ENCODE measurements at places on chromosomes 7 and 10.

GRCh38 chr7:18262058-18262457 is 233.5 kb upstream of the HDAC9 start:
- no peak for DNase-seq

DNA sequence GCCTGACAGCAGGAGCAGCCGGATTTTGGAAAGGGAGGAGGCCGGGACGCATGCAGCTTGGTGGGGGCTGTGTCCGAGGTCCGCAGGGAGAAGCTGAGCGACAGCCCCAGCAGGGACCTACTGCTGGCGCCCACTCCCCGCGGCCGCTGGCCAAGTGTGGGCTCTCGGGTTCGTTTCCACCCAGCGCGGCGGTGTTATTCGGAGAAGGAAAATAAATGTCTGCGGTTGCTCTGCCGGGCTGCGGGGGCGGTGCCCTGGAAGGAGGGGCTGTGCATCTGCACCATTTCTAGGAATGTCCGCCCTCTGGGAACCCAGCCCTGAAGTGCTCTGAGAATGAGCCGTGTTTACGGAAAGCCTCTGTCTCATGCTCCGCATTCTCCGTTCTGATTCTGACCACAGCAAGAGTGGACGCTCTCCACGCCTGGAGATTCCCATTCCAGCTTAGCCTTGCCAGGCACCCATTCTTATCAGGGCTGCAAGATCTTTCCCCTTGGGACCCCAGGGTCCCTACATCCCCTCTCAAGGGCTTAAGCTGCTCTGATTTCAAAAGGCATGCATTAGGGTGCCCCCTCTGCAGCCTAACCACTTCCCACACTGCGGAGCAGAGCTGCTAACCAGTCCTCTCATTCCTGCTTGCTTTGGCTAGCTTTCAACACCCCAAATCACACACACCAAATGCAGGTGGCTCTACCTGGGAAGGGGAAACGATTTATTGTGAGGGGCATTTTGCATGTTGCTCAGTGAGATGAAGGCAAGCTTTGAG is 256.6 kb upstream of the GLI3 start:
- no peak for DNase-seq

- DNase-seq = no peak
Measured at GRCh38 chr7:90828601-90829000, 232.5 kb downstream of the CDK14 start.

- no peak for DNase-seq
Measured at GRCh38 chr10:20694296-20694695, 202.8 kb downstream of the NEBL start.

- DNase-seq = no peak
Measured at GRCh38 chr10:102802920-102803534, 34.2 kb downstream of the CYP17A1 start.

DNA sequence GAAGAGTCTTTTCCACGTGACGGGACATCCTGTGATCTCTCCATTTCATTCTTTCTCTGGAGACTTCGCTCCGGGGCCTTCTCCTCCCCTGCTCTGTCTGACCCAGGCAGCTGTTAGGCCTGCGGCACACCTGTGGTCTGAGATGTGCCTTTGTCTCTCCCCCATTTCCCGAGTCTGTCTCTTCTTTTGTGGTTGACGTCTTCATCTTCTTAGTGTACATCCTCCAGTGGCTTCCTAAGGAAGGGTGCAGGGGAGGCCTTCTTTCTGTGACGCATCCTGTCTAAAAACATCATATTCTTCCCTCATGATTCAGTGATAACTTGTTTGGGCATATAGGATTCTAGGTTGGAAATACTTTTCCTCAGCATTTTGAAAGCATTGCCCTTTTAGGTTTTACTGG is 17.2 kb upstream of the ATP6V0E2 start:
- no peak for DNase-seq

DNA sequence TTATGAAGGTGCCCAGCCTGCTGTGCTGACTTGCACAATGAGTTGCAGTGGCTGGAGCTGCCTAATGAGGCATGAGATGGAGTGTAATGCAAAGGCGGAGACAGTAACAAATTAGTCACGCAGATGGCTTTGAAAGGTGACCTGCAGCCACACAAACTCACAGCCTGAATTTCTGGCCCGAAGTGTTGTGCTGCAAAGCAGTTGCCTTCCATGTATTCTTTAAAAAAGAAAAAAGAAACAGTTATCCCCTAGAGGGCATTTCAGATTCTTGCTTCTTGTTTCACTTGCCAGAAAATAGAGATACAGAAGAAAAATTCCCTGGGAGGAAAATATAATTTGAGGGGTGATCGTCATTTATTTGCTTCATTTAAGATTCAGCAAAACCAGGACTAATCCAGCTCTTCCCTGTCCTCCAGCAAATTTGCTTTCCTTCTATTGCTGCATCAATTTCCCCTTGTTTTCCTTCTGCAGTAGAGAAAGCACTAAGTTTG is 239.9 kb downstream of the ADRA2A start:
- no peak for DNase-seq

- no peak for DNase-seq
Measured at GRCh38 chr7:69418869-69419670, 179.2 kb upstream of the AUTS2 start.

DNA sequence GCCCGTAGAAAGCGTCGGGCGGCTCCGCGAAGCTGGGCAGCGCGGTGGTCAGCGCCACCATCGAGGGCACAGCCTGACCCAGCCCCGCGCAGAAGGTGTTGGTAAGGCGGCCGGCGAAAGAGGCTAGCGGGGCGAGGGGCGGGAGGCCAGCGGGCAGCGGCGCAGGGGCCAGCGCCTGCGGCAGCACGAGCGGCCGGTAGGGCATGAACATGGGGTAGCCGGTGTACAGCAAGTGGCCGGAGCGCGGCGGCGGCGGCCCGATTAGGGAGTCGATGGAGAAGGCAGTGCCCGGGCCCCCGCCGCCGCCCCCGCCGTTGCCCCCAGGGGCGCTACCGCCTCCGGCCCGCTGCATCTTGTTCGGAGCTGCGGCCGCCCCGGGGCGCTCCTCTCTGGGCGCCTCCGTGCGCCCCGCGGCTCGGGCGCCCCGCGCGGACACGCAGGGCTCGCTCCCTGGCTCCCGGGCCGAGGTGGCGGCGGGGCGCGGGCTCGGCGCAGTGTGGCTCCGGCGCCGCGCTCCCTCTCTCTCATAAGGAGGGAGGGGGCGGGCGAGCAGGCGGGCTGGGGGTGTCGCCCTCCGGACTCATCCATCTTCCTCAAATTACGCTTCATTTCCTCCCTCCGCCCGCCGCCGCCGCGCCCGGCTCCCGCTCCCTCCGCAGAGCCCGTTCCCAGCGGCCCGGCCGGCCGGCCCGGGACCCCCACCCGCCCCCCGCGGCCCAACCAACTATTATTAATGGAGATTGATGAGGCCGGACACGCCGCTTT is at the start of gene GBX1:
Gene GBX1 (minus strand): TSS at position 498 of the 765 bp plus-strand sequence. CDS start 146 bp downstream, at position 352.
- no peak for DNase-seq

DNA sequence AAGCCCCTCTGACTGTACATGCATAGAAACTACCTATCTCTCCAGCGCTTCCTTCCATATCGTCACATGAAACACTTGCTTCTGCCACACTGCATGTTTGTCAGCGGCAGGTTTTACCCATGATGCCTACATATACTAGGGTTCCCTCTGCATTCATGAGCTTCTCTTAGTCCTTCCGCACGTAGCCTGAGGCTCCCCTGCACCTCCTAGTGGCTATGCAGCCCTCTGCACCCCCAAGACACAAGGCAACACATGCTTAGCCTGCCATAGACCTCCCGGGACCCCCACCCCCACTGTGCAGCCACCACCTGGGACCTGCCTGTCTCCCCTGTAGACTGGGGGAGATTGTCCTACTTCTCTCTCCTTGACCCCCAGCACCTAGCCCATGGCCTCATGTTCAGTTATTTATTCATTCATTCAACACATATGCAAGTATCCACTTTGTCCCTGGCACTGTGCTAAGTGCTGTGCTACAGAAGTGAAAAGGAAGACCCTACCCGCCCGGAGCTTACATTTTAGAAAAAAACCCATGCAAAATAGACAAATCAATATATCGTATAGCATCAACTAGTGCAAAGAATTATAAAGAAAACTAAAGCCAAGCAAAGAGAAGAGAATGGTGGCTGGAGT is 23.5 kb downstream of the TMEM273 start:
- DNase-seq = peak; percentile 61

DNA sequence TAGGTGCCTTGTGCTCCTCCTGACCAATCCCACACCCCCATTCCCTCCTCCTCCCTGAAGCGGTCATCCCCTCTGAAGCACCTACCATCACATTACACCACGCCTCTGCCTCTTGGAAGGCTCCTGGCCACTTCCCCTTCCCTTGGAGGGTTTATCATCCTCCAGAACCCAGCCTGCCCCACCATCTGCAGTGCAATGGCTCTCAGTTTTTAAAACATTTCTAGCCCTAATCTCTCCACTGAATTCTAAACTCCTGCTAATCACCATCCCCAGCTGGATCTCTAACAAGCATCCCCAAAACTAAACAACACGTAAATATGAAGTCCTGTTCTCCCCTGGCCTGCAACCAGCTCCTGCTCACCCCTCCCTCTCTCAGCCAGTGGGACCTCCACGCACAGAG is 70.6 kb downstream of the PIP4K2A start:
- no peak for DNase-seq

GRCh38 chr7:70736715-70737460 is 395.1 kb upstream of the GALNT17 start:
- no peak for DNase-seq

DNA sequence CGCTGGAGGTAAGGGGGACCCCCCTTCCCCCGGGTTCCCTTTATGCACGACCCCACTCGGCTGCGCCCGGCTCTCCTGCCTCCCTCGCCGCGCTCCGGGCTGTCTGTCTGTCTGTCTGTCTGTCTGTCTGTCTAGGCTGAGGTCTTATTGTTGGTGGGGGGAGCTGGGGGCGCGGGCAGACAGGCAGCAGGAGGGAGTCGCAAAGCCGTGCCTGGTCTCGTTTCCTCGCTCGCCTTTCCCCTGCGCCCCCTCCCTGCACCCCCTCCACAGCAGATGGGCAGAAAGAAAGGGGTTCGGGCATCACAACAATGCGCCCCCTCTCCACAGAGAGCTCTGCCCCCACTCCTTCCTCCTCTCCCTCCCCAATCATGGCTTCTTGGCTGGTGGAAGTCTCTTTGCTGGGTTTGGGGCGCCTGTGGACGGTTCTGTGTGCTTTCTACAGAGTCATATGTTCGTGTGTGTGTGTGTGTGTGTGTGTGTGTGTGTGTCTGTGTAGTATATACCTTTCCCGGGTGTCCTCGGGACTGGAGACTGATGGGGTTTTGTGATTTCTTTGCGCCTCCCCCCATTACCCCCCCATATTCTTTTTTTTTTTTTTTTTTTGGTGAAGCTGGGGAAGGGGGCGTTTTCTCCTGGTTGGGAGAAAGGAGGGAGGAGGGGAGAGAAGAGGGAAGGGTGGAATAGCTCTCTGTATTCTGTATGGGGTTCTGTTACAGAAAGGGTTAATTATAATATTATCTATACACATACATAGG is 1.9 kb downstream of the AUTS2 start:
- no peak for DNase-seq

GRCh38 chr10:85558533-85558932 is 808.1 kb downstream of the GRID1 start:
- DNase-seq = no peak

All from NCI-H526 (cell line).